ENCODE measurements at places on chromosomes 4 and X. TPM values are rescaled to one million over a fixed set of nuclear protein-coding genes. Genes with fewer than 3 reads are reported as not detected.

The GPR82 gene
- total RNA-seq, result 0.98 TPM

GRCh38 chr4:146155152-146155724, 20.3 kb upstream of the LSM6 start:
- no peak overlapping the region for H3K27ac ChIP-seq
- no peaks in the 10 kb centered on the region for H3K36me3 ChIP-seq
- no peak for DNase-seq
- H3K27me3 ChIP-seq, result no peaks in the 10 kb centered on the region
- H3K4me1 ChIP-seq, result no peaks in the 10 kb centered on the region

DNA sequence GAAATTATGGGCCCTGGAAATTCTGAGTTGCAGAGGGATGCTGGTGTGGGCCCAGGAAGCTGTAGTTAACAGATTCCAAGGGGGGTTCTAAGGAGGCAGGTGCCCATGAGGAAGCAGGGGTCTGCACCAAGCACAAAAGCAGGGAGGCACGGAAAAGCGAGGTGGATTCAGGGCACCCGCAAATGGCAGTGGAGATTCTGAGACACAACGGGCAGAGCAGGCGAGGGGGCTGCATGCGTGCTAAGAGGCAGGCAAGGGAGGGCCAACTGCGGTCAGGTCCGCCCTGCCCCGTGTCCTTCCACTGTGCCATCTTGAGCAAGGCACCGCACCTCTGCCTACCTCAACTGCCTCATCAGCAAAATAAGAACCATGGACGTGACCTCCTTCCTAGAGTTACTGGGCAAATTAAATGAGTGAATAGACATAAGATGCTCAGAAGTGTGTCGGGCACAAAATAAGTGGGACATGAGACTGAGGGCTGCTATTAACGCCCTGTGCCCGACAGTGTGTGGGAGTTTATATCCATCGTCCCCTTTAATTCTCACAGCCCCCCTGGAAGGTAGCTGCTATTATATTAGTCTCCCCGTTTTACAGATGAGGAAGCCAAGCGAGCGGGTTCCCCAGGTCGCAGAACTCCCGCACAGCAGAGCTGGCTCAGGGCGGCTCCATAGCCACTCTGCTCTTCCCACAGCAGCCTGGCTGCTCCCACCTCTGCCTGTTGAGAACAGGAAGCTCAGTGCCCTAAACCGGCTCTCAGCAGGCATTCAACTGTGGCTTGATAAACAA, 67.6 kb downstream of the PPP2R2C start:
- no peak overlapping the region for H3K27ac ChIP-seq
- H3K4me1 ChIP-seq, result no peaks in the 10 kb centered on the region
- peak; percentile 39 for DNase-seq
- no peaks in the 10 kb centered on the region for H3K36me3 ChIP-seq

DNA sequence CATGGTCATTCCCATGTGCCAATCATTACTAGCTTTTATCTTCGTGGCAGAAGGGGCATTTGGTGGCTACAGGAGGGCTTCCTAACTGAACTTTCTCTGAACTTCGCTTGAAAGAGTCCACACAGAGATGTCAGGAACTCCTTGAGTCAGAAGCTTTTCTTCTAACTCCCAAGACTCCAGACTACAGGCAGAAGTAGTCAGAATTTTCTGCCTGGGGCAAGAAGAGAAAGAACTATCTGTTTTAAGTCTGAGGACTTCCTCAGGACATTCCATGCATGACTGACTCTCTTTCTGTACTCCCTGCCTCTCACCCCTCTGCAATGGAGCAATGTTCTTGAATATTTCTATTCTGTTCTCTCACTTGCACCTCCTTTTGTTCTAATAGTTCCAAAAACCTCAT, 170.5 kb upstream of the TBC1D9 start:
- no peaks in the 10 kb centered on the region for H3K27me3 ChIP-seq
- no peaks in the 10 kb centered on the region for H3K4me1 ChIP-seq
- H3K27ac ChIP-seq, result no peak overlapping the region
- no peak overlapping the region for H3K4me3 ChIP-seq
- no peaks in the 10 kb centered on the region for H3K36me3 ChIP-seq

DNA sequence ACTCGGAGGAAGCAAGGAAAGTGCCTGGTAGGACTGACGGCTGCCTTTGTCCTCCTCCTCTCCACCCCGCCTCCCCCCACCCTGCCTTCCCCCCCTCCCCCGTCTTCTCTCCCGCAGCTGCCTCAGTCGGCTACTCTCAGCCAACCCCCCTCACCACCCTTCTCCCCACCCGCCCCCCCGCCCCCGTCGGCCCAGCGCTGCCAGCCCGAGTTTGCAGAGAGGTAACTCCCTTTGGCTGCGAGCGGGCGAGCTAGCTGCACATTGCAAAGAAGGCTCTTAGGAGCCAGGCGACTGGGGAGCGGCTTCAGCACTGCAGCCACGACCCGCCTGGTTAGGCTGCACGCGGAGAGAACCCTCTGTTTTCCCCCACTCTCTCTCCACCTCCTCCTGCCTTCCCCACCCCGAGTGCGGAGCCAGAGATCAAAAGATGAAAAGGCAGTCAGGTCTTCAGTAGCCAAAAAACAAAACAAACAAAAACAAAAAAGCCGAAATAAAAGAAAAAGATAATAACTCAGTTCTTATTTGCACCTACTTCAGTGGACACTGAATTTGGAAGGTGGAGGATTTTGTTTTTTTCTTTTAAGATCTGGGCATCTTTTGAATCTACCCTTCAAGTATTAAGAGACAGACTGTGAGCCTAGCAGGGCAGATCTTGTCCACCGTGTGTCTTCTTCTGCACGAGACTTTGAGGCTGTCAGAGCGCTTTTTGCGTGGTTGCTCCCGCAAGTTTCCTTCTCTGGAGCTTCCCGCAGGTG, 637 bp downstream of the AR start:
- H3K27me3 ChIP-seq, result peaks cover 12% of the 10 kb centered on the region
- H3K4me1 ChIP-seq, result no peaks in the 10 kb centered on the region
- H3K36me3 ChIP-seq, result no peaks in the 10 kb centered on the region
- H3K4me3 ChIP-seq, result peak overlapping the region; percentile 3
- no peak overlapping the region for H3K27ac ChIP-seq
- DNase-seq, result peak; percentile 53

GRCh38 chr4:112585977-112586736, 50.6 kb downstream of the ZGRF1 start:
- H3K4me3 ChIP-seq, result no peak overlapping the region
- no peaks in the 10 kb centered on the region for H3K4me1 ChIP-seq
- no peak overlapping the region for H3K27ac ChIP-seq
- no peak for DNase-seq

DNA sequence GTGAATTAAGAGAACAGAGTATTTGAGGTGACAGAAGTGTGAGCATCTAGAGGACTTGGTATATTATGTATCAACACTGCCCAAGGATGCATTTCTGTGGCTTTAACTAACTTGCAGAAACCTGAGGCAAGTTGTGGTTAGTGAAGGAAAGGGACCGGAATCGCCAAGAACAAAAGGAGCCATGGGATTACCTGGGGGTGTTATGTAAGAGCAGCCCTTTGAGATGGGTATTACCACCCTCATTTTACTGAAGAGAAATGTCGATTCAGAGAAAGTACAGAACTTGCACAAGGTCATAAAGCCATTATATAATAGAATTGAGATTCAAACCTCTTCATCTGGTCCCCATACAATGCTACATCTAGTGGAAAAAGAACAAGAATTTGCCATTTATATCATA, 14.3 kb downstream of the TENM3 start:
- H3K36me3 ChIP-seq, result no peaks in the 10 kb centered on the region
- no peaks in the 10 kb centered on the region for H3K4me1 ChIP-seq
- H3K4me3 ChIP-seq, result no peak overlapping the region
